ENCODE measurements at places on chromosomes 6 and 20. TPM values are rescaled to one million over a fixed set of nuclear protein-coding genes. Genes with fewer than 3 reads are reported as not detected.

The FAM83B gene
- 1.5 TPM for polyA plus RNA-seq

The PRL gene
- polyA plus RNA-seq: not detected

The CD24 gene
- 1.2 TPM for polyA plus RNA-seq

The FAM110A gene
- 3.2 TPM for polyA plus RNA-seq

The GPLD1 gene
- 0.52 TPM for polyA plus RNA-seq

The IL17F gene
- polyA plus RNA-seq: not detected

The KIAA1755 gene
- polyA plus RNA-seq: 5.8 TPM

The TNFRSF6B gene
- polyA plus RNA-seq: 2.7 TPM

The FLRT3 gene
- polyA plus RNA-seq: 0.23 TPM

- no peak for DNase-seq
Observed at GRCh38 chr6:106572875-106573585, 56.3 kb downstream of the RTN4IP1 start.

DNA sequence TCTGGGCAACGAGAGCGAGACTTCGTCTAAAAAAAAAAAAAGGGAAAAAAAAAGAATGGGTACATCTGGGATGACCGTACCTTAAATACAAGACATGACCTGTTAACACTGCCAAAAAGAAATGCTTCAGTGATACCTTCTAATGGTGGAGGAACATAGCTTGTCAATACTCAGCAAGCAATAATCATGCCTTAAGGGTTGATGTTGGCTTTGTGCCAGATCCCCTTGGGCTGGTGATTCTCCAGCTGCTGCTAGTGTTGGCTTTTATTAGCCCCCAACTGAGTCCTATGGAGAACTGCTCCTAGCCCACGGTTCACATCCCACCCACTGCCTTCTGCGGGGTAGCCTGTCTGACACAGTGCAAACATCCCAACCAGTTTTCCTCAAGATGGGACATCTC, 134.9 kb downstream of the PLCB1 start:
- no peak for DNase-seq

DNA sequence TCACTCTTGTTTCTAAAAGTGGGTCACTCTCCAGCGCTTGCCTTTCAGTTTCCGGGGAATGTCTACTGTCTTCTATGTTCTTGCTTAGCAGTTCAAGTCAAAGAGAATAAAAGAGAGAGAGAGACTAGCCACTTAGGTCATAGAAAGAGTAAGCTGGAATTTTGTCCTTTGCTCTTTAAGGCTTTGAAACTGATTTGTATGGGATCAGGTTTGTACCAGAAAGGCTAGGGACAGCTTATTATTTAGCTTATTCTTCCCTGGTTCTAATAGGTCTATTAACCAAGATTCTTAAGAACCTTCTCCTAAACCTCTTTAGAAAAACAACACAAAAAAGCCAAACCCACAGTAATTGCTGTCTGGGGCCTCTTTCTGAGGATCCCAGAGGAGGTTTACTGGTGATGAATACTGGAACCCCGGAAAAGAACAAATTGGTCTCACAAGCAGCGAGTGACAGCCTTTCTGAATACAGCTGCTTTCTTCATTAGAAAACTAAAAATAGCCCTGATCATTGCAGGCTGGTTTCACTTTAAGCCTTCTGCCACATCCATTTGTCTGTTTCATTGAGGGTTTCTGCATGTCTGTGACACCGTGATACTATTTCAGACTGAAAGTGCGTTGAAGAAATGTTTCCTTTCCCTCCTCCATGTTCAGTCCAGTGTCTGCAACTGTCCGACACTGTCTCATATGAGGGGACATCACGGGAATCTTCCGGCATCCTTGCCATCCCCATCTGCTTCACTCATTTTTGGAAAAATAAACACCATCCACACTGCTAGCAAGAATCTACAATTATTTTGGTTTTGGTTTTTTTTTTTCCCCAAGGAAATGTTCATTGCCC, 75.1 kb upstream of the ATXN1 start:
- no peak for DNase-seq

DNA sequence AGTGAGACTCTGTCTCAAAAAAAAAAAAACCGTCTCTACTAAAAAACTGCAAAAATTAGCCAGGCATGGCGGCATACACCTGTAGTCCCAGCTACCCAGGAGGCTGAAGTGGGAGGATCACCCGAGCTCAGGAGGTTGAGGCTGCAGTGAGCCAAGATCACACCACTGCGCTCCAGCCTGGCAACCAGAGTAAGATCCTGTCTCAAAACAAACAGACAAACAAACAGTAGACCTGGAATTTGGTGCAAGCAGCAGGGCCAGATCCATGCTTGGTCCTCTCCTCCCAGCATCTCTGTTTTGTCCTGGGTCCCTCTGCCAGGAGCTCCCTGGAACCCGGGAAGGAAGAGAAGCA, 11.6 kb downstream of the RIPOR3 start:
- DNase-seq: no peak

DNA sequence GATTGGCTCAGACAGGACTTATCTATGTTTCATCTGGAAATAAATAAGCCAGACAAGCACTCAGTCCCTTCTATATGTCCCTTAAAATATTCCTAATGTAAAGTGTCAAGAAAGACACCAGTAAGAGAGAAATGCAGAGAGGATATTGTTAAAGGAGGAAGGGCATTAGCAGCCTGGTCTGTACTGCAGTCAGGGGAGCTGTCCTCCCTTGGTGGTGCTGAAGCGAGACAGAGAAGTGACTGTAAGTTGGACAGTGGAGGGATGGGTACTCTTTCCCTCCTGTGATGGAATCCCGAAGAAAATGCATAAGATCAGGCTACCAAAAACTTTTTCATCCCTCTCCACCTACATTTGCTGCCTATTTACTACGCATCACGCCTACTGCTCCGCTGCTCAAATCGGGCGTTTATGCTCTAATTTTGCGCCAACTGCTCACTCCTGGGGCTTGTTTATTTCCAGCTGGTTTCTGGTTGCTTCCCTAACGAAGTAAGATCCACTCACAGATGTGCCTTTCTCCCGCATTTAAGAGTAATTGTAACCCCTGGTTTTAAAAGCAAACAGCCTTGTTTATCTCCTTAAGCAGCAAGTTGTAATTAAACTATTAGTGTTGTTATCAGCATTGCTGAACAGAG, 35.2 kb downstream of the PHACTR1 start:
- peak; percentile 82 for DNase-seq

DNA sequence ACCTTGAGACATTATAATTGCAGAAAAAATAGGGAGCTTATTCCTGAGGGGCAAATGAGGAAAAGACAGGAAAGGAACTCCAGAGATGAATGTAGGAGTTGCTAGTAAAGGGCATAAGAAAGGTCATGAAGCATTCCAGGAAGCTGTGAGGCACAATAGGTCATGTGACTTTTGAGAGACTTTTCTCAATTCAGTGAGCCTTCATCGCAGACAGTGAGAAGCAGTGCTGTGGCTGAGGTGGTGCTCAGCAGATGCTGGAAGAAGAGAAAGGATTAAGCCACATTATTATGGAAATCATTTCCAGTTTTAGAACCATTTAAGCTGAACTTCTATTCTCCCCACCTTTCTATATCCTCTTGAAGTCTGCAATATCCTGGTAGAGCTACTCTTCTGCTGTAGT, 4.1 kb downstream of the SPTLC3 start:
- no peak for DNase-seq

GRCh38 chr6:117448732-117449485, 23.2 kb upstream of the ROS1 start:
- no peak for DNase-seq

DNA sequence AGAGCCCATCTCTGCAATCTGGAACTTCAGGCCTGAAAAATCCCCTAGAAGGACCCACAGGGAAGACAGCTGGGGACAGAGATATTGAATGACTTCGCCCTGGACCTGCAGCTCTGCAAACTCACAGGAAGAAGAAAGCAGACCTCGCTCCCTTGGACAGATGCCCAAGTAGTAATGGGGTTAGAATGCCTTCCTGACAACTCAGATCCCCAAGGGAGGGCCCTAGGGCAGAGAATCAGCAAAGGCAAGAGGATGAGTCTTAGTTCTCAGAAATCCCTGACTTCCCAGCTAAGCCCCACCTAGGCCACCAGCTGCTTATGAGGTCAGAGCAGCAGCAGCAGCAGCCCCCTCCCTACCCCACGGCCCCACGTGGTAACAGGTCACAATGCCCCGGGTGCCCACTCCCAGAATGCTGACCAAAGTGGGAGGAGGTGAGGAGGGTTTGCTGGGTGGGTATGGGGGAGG, at the start of gene C20orf141:
Gene C20orf141 (plus strand): TSS at position 401 of the 465 bp plus-strand sequence. CDS start 198 bp downstream, outside the sequence.
- no peak for DNase-seq

GRCh38 chr6:25404091-25404490, 124.9 kb downstream of the CARMIL1 start:
- peak; percentile 62 for DNase-seq

DNA sequence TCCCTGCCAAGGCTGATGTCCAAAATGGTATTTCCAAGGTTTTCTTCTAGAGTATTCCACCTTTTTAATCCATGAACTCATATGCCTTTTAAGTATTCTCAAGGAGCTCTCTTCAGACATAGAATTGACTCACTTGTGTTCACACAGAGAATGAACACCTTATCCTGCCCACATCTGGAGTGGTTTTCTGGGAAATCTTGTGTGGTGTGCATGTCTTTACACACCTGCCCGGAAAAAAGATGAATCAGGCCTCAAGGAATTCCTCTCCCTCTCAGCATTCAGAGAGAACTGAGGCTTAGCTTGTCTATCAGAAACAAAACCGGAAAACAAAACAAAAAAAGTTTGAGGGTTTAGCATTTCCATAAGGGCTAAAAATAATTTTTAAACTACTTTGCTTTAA, 148.8 kb downstream of the TFAP2A start:
- DNase-seq: no peak

DNA sequence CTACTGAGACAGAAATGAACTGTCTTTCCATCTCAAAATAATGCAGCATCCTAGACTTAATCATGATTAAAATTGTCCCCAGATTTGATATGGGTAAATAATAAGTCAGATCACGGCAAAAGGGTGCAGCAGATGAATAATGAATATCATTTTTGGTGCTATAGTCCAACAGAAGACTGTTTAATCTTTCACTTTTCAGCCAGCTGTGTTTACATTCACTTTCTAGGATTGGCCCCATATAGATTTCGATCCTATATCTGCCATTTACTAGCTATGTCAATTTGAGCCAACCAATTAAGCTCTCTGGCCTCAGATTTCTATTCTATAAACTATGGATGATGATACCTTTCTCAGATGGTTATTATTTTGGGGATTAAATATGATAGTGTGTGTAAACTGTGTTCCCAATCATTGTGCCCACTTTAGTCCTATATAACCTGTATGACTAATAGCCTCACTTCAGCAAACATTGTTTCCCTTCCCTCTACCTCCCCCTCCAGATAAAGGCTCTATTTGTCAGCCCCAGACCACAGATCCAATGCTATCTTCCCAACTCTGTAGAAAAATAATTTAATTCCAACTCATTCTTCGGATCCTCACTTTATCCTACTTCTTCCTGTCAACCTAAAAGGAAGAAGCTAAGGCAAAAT, 53.6 kb upstream of the NT5E start:
- DNase-seq: no peak

GRCh38 chr20:11454966-11455799, 462.5 kb upstream of the BTBD3 start:
- no peak for DNase-seq

GRCh38 chr20:40510622-40511021, 178.4 kb downstream of the MAFB start:
- no peak for DNase-seq
